SJCRH30 (cell line): ENCODE measurements at places on chromosomes 5 and 9.

DNA sequence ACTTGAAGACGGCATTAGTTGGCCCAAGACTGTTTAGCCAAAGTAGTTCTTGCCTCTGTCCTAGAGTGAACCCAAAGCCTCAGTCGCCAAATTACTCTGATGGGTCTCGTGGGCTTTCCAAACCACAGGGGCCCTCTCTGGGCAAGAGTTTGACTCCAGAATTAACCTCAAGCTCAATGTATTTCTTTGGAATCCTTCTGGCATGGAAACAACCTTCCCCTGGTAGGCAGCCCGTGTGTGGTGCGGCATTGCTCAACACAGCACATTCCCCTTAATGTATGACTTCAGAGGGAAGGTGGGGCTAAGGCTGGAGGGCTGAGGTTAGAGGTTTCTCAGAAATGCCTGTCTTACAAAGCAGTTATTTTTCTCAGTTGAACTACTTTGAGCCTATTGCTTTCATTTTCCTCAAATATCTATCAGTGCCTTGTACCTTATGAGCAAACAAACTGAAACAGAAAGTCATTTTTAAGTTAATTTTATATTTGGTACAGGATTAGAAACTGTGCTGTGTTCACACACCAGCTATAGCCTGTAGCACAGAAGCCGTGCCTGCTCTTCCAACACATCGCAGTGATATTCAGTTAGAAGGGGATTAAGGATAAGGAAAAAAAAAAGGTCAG is 123.9 kb upstream of the HAPLN1 start:
- peak; percentile 20 for DNase-seq

DNA sequence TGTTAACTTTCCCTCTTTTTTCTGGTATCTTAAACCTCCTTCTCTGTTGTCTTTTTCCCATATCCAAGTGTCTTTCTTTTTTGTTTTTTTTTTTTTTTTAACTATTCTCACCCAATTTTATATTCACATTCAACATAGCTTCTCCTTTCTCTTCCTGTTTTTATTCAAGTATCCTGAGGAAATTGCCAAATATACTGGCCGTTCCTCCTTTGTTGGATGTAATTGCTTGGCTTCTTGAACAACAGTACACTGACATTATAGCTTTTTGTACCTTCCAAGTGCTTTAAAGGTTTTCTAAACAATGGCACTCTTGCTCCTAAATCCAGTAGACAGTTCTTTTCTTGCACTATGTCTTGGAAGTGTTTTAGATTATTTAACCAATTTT is 1146.8 kb downstream of the MAT2B start:
- no peak for DNase-seq

GRCh38 chr5:24059006-24059405 is 551.6 kb downstream of the PRDM9 start:
- no peak for DNase-seq

- no peak for DNase-seq
Observed at GRCh38 chr5:15495026-15495425, 5.0 kb upstream of the FBXL7 start.

- DNase-seq, result no peak
Observed at GRCh38 chr9:77803423-77803822, 155.3 kb upstream of the GNA14 start.

GRCh38 chr5:101045689-101046088 is 142.6 kb upstream of the ST8SIA4 start:
- no peak for DNase-seq

- DNase-seq, result peak; percentile 31
Observed at GRCh38 chr5:108681079-108681921, 66.4 kb upstream of the FER start.

DNA sequence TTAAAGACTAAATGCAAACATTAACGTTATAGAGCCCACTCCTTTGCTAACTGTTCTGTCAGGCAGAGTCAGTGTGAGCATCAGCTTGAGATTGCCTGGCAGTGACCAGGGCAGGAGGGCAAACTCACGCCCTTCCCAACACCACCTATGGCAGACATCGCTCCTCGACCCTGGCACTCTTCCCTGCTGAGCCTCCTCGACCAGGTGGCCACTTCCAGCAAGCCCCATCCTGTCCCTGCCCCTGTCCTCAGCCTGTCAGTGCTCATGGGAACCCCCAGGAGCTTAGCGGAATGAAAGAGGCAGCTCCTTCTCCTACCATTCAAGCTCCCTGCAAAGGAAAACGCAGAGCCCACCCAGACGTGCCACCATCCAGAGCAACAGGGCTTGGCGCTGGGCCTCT is 42.0 kb downstream of the PRRT1B start:
- no peak for DNase-seq

DNA sequence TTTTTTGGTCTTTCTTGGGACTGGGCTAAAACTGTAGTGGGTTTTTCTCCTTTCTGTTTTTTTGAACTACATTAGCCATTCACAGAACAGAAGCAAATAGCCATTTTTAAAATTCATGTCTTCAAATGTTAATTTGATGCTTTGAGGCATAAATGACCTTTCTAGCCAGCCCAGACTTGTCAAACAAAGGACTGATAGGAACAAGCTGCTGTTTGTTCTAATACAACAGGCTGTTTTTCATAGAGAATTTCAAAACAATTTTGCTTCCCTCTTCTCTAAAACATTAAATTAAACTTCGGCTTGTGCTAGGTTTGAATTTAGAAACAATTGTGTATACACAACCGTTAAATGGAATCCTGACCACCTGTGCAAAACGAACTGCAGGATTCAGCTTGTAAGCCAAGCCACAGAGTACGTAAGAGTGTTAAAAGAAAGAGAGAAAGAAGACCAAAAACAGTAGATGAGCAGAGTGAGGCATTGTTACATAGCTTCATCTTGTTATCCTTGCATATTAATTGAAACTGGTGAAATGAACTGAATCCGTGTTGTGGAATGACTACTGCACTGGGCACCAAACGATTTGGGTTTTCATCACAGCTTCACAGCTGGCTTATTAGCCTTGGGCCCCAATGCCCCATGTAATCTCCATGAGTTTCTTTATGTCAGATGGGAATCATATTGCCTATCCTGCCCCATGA is 100.0 kb downstream of the ZSWIM6 start:
- peak; percentile 78 for DNase-seq

- no peak for DNase-seq
Observed at GRCh38 chr5:177478711-177479646, 5.5 kb upstream of the DBN1 start.

- no peak for DNase-seq
Observed at GRCh38 chr5:132218321-132218720, 9.3 kb downstream of the P4HA2 start.

- no peak for DNase-seq
Observed at GRCh38 chr9:69215774-69216485, 41.9 kb downstream of the TJP2 start.

GRCh38 chr5:169094586-169095409 is 206.1 kb downstream of the SLIT3 start:
- DNase-seq, result no peak

- no peak for DNase-seq
Observed at GRCh38 chr9:27427272-27427643, 96.8 kb upstream of the IFNK start.

- peak; percentile 67 for DNase-seq
Observed at GRCh38 chr5:150112201-150113046, 26.1 kb upstream of the CSF1R start.

DNA sequence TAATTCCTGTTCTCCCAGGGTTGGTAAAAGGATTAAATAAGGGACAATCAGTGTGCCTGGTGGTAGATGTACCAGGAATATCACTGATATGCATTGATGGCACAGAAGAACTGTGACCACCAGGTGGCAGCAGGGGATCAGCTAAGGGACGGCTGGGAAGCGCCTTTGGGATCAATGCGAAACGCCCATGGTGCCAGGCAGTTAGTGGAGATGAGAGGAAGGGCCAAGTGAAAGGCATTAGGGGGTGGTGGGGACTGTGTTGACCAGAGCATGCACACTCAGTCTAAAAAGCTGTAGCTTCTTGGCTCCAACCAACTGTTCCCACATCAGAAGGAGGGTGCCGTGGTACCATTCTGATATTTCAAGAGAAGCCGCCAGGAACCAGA is 55.6 kb downstream of the ARHGEF37 start:
- DNase-seq, result peak; percentile 77

DNA sequence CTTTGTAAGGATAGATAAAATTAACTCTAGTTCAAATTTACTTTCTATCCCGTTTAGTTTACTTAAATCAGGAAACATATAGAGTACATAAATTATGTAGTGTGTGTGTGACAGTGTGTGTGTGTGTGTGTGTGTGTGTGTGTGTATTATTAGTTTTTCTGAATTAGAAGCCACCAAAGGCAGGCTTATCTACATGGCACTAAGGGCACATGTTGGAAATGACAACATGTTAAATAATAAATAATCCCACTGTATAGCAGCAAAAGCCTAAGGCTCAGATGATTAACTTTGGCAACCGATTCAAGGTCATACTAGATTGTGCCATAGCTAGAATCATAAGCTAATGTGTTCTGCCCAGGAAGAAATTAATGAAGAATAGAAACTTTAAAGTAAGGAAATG is 54.6 kb downstream of the MEGF9 start:
- no peak for DNase-seq

- no peak for DNase-seq
Observed at GRCh38 chr9:80691229-80691628, 998.1 kb downstream of the TLE1 start.

- peak; percentile 22 for DNase-seq
Observed at GRCh38 chr5:33441241-33442177, 744 bp downstream of the TARS1 start.

DNA sequence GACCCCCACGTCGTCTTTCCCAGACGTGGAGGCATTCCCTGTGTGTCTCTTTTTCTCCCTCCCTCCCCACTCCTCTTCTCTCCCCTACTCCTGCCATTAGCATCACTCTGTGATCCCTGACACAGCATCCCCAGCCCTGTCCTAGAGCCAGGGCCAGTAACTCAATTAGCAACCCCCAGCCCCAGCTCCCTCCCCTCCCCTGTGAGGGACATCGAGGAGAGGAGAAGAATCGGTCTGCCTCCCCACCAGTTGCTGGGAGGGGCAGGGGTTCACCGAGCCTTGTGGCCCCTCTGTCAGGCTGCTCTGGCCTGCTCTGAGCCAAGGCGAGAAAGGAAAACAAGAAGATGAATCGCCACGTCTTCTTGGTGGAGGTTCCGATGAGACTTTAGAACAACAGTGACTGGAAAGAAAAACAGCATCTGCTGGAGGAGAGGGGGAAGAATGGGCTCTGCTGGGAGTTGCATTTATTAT is 123.1 kb downstream of the PAPPA start:
- DNase-seq, result no peak

DNA sequence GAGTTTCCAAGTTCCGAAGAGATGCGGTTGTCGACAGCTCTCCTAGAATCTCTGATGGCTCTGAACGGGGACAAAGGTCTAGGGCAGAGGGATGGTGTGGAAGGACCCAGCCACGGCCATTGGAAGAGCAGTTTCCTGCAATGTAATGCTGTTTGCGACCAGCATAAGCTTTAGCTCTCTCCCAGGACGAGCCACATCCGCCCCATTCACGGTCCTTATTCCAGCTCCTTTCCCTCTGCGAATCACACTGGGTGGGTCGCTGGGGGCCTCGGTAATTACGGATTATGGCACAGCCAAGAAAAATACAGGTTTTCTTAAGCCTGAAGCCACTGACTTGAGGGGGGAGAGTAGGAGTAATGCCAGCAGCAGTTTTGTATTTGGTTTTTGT is 22.7 kb downstream of the ANXA2R start:
- peak; percentile 70 for DNase-seq

DNA sequence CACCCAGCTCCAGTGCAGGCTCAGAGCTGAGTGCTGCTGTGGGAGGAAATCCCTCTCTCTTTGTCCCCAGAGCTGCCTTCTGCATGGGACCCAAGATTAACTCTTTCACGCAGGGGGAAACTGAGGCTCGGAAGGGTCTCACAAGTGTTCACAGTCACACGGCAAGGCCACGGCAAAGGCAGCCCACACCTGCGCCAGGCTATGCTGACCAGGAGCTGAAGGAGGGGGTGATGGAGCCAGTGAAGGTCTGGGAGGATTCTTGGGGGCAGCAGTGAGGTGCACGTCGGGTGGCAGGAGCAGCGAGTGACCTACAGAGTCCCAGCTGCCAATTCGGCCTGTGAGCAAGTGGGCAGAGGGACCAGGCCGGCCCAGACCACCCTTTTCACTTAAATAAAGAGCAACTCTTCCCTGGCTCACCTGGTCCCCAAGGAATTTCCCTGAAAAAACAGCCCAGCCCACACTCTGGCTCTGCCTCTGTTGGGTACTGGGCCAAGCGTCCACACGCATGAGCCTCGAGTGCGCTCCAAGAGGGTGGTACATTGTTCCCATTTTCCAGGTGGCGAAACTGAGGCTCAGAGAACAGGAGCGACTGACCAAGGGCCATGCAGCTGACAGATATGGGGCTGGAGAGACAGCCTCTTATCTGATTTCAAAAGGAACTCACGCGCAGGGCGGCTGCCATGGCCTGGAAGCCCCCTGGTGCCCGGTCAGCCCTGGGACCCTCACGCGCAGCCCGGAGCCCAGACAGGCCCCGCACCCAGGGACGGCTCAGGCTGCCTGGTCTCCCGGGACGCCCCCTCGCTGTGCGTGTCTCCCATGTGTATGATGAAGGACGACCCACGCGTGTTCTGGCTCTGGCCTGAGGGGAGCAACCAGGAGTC is 28.2 kb downstream of the SARDH start:
- DNase-seq, result peak; percentile 11

GRCh38 chr9:37859043-37859442 is 44.9 kb downstream of the SLC25A51 start:
- no peak for DNase-seq

GRCh38 chr9:33167972-33168461 is 881 bp upstream of the B4GALT1 start:
- peak; percentile 15 for DNase-seq

GRCh38 chr5:4882186-4882585 is 257.9 kb upstream of the ADAMTS16 start:
- DNase-seq, result no peak

GRCh38 chr9:89933578-89933977 is 328.8 kb downstream of the GADD45G start:
- DNase-seq, result no peak

GRCh38 chr5:151935135-151935695 is 10.6 kb upstream of the GLRA1 start:
- DNase-seq, result no peak

DNA sequence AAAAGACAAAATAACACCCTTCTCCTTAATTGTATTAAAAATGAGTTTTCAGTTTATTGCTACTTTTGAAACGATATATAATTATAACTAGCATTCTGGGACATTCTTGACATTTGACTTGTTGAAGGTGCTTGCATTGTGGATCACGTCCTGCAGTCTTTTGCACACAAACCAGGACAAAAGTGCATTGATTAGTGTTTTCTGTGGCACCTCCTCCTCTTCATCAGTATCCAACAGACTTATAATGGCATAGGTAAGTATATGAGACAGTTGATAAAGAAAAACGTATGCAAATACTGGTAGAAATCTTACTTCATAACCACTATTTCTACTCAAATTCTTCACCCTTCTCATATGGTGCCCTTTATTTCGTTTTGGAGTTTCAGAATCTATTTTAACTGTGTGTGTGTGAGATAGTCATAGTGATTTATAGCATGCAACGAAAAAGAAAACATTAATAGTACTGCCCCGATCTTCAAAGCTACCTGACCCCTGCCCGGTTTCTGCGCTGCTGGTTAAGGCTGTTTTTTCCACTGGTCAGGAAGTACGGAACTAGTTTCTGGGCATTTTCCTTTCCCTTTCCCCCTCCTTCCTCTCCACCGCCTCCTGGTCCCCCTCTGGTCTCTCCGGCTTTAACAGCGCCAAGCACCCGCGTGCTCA is 639 bp upstream of the RASA1 start:
- DNase-seq, result no peak
